ENCODE measurements at places on chromosomes 3 and 15.

GRCh38 chr3:66304293-66304692 is 83.5 kb downstream of the SLC25A26 start:
- DNase-seq: no peak

DNA sequence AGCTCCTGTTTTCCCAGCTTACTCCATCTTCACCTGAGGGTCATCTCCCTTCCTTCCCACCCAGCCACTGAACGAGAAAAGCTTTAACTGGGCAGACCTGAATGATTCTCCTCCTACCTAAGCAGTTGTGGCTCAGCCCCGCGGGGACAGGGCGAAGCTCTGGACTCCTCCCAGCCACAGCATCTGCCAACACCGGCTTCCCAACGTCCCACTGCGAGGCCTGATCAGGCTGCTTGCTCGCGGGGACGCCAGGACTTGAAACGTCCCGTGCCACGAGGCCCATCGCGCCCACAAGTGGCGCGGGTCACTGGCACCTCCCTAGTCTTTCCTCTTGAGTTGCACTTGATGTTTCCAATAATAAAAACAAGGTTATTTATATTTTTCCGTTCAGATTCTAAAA is at the start of gene SPATA16:
Gene SPATA16 (minus strand): TSS at position 250 of the 400 bp plus-strand sequence. CDS start 23,504 bp downstream, outside the sequence.
- DNase-seq: no peak

DNA sequence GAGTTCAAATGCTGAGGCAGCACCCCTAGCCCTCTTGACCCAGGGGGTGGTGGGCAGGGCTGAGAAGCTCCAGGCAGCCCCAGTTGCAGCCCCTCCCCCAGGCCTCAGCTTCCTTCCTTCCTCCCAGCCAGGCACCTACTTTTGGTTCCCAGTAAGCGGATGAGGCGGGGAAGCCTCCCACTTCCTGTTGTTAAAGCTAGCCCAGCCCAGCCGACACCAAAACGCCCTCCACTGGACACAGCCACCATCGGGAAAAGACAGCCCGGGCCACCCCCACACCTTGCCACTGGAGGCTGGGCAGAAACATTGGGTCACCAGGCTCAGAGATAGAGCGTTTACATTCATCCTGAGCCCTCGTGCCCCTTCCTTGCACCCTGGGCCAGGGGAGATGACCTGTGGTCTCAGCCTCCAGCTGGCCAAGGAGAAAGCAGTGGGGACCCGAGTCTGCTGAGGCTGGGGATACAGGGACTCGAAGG is 3.5 kb downstream of the DUSP7 start:
- DNase-seq: no peak

DNA sequence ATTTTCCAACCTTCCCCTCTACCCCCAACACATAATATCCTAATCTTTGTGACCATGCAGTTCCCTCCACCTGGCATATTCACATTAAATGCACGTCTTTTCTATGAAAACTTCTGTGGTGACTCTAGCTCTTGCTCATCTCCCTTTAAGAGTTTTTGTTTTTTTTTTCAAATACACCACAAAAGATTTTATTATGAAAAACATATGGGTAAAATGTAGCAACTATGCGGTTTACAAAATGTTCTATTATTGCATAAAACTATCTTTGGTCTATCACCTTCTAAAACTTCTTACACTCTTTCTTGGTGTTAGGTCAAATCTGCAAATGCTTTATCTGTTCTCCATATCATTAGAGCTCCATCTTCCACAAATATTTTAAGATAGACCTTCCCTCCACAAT is 38.6 kb upstream of the ADGRG7 start:
- DNase-seq: no peak

DNA sequence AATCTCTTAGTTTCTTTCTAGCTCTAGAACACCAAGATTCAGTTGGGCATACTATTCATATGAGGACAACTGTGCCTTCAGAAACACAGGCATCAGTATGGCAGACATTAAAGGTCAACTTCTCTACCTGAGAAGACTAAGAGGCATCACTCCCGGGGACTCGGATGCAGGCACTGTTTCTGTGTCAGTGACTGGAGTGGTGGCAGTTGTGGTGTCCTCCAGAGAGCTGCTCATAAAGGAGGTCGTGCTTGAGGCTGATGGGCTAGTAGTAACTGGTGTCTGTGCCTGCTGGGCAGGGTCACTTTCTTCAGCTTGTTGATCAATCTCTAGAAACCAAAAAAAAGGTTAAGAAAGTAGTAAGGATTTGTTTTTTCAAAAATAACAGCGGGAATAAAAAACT is 75.2 kb downstream of the FBXL22 start:
- no peak for DNase-seq

- DNase-seq: no peak
Observed at GRCh38 chr3:14658978-14659377, 7.4 kb downstream of the CCDC174 start.

- DNase-seq: no peak
Observed at GRCh38 chr15:62519900-62520299, 354.8 kb upstream of the C2CD4B start.

DNA sequence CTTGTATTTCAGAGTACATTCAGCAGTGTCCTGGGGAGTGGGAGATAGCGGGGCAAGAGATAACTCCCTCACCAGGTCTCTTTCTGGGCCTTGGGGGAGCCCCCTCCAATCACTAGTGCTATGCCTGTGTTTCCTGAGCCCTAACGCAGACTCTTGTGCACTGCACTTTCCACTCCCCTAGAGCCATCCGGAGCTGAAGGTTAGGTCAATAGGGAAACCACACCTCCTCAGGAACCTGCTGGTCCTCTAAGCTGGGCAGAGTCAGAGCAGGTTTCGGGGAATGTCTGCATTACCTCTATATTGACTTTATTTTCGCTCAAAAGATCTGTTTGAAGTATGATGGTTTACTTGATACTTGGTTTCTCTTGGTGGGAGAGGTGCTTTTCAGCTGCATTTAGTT is 617.0 kb upstream of the ROBO1 start:
- DNase-seq: no peak

DNA sequence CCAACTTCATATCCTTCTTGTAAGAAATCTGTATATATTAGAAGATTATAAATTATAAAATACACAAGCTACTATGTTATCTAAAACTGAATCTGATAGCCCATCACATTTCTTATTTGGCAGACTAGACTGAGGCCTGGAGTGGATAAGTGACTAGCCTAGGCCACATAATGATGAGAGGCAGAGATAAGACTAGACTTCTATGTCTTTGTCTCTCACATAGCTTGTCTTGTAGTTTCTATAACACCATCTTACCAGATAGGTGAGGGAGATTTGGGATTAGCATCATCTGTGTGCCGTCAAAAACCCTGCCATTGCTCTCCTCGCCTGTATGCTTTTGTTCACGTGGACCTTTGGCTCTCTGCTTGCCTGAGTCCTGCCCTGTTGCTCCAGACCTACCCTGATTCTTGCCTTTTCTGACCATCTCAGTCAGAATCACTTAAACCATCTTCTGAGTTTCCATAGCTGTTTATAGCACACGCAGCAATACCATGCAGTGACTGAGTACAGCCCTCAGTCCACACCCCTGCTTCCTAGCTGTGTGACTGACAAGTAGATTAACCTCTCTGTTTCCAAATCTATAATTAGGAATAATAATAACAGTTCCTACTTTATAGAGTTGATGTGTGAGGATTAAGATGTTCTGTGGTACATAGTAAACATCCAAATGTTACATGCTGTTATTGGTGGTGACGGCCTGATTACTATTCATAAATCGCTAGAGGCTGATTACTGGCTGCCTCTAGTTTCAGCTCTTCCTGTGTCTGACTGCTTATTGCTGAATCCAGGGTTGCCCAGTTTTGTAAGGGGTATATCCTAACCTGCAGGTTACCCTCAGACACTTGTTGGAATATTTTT is 49.7 kb downstream of the PDE8A start:
- DNase-seq: no peak

GRCh38 chr3:140546649-140547048 is 131.2 kb upstream of the TRIM42 start:
- no peak for DNase-seq

- DNase-seq: no peak
Observed at GRCh38 chr15:75867449-75867848, 24.2 kb downstream of the UBE2Q2 start.

DNA sequence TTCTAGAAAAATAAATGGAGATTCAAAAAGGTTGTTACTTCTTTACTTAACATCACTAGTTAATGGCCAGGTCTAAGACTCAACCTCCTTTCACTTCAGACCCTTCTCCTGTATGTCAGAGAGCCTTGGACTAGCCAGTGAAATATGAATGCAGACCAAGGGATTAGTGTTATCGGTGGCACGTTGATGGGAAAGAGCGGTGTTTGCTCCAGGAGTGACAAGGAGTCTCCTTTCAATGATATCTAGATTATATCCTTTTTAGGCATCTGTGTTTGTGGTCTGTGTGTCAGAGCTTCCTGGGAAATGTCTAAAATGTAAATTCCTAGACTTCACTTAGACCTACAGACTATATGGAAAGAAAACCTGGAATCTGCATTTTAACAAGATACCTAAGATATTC is 658.0 kb upstream of the KCNMB2 start:
- DNase-seq: no peak

- no peak for DNase-seq
Observed at GRCh38 chr3:15979495-15979894, 181.7 kb upstream of the ANKRD28 start.

DNA sequence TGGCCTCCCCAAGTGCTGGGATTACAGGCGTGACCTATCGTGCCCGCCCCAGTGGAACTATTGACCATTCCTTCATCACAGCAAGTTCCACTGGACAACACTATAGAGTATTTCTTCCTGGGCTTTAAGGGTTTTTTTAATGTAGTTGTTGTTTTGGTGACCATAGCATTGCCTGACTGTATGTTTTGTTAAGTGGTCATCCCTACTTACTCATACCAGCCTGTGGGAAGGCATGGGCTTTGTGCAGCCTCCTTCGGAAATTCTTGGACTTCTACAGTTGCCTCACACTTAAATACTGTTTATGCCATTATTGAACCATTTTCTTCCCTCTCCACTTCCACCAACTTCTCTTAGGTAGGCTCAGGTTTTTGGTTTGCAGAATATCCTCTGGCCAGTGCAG is 19.9 kb upstream of the ALPK3 start:
- DNase-seq: no peak

GRCh38 chr3:155308831-155309230 is 15.3 kb upstream of the STRIT1 start:
- DNase-seq: no peak

- DNase-seq: no peak
Observed at GRCh38 chr3:115470254-115470653, 153.1 kb upstream of the GAP43 start.

DNA sequence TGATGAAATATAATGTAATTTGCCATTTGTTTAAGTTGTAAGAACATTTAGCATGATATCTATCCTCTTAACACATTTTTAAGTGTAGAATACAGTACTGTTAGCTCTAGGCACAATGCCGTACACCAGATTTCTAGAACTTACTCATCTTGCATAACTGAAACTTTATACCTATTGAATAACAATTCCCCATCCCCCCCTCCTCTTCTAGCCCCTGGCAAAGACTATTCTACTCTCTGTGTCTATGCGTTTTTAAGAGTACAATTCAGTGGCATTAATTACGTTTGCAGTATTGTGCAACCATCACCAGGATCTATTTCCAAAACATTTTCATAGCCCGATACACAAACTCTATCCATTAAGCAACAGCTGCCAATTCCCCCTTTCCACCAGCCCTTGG is 261.7 kb downstream of the PLOD2 start:
- DNase-seq: no peak

DNA sequence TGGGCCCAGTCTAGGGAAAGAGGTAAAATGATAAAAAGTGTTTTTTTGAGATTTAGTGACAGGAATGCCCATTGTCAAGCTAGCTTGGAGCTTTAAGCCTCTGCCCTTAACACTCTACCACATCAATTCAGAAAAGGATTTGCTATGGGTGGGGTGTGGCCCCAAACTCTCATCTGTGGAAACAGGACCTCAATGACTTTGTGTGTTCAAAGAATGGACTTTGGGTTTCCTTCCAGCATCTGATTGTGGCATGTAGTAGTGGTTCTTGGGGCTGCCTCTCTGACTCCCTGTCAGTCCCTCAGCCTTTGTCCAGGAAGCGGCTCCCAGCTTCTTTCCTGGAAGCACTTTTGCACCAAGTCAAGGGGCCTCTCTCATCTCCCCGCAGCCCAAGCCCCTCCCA is 56.1 kb downstream of the CCNL1 start:
- no peak for DNase-seq

DNA sequence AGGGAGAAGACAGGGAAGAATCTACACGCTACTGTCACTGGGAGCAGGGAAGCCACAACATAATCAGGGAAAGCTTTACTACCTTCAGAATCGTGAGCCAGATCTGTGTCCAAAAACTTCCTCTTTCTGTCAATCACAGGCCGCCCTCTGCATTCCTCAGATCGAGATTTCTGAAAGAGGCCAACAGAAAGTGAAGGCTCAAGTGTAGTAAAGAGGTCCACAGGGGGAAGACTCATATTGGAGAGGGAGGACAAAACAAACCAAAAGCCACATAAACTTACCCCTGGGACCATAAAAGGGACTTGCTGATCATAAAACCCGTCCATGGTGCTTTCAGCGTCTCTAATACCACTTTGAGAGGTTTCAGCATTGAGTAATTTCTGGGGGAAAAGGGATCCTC is 3.3 kb downstream of the ETV5 start:
- DNase-seq: no peak

- no peak for DNase-seq
Observed at GRCh38 chr15:48170981-48171380, 7.1 kb downstream of the MYEF2 start.

DNA sequence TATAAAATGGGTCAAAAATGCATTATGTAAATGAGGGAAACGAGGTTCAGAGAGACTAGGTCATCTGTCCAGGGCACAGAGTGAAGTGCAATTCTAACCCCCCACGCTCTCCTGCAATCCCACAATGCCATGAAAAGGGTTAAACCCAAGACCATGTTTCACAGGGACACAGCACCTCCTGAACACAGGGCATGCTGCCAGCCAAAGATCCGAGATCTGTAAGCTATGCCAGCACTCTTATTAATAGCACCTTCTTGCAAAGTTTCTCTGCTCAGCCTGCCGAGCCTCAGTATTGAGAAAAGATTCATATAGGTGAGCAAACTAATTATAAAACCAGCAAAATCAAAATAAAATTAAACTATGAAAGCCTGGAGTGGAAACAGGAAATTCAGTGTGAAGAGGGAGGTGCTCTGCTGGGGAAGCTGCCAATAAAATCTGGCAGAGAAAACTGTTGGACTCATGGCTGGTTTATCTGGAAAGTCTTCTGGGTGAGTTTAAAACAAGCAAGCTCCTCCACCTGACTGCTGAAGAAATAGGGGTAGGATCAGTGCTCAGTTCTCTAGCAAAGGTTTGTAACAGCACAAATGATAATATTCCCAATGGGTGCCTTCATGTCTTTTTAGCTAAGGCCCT is 50.3 kb downstream of the LRIG1 start:
- no peak for DNase-seq

- DNase-seq: no peak
Observed at GRCh38 chr15:74502301-74502700, 38.7 kb upstream of the ARID3B start.

- DNase-seq: no peak
Observed at GRCh38 chr3:195013411-195014361, 257.3 kb downstream of the XXYLT1 start.

DNA sequence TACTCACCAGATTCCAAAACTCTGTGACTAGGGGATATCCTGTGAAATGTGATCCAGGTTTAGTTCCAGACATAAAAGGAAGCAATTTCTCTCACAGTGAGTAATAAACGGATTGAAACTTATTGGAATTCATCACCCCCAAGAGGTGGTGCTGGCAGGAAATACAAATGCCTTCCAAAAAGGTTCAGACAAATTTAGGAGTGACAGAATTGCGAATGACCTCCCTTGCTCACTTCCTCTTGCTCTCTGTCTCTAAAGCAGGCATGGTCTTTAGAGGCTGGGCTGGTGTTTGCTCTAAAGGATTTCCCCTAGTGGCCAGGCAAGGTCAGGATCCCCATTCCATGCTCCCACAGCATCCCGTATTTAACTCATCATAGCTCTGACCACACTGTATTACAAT is 449.4 kb upstream of the PPP2R3A start:
- no peak for DNase-seq
